Articular chondrocyte of knee joint (primary cell): ENCODE measurements at places on chromosomes 16 and 17. TPM values are rescaled to one million over a fixed set of nuclear protein-coding genes. Genes with fewer than 3 reads are reported as not detected.

The CBLN1 gene
- 0.11 TPM in 1 of 2 replicates, not detected in the other for total RNA-seq

The ZFHX3 gene
- total RNA-seq, result 15.9 and 17.0 TPM in 2 replicates

The CD300LB gene
- not detected in 2 replicates for total RNA-seq

The PROCA1 gene
- total RNA-seq, result 0.54 and 0.78 TPM in 2 replicates

The CLEC19A gene
- not detected in 2 replicates for total RNA-seq

The CMTM2 gene
- total RNA-seq, result not detected in 2 replicates

The KRT31 gene
- not detected in 2 replicates for total RNA-seq

The LRRC37A3 gene
- total RNA-seq, result 11.5 and 12.5 TPM in 2 replicates

The PYCARD gene
- 42.3 and 43.9 TPM in 2 replicates for total RNA-seq
